ENCODE measurements at places on chromosomes 2 and 18. TPM values are rescaled to one million over a fixed set of nuclear protein-coding genes. Genes with fewer than 3 reads are reported as not detected.

GRCh38 chr18:80120932-80121331 is 11.9 kb downstream of the ADNP2 start:
- no peak overlapping the region for H3K27ac ChIP-seq

FBXO48 gene
- total RNA-seq, result 2.4 TPM

ORMDL1 gene
- total RNA-seq, result 58.4 TPM

GRCh38 chr2:1793868-1794445 is 49.6 kb upstream of the PXDN start:
- H3K4me1 ChIP-seq, result no peaks in the 10 kb centered on the region
- H3K27me3 ChIP-seq, result no peaks in the 10 kb centered on the region
- DNase-seq, result no peak
- H3K27ac ChIP-seq, result no peak overlapping the region
- H3K36me3 ChIP-seq, result no peaks in the 10 kb centered on the region

DNA sequence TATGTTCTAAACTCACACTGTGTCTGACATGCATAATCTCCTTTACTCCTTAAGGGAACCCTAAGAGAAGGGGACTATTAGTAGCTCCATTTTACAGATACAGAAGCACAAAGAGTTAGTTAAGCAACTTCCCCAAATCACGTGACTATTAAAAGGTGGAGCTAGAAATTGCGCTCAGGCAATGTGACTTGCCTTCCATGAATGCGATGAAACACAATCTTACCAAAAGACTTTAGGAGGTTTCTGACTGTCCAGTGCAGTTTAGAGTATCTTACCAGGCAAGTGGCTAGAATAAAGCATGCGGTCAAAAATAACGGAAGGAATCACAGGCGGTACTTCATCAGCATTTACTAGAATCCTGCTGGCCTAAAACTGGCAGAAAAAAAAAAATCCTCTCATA is 70.4 kb downstream of the ZNF521 start:
- no peak overlapping the region for H3K27ac ChIP-seq
- H3K27me3 ChIP-seq, result peaks cover 62% of the 10 kb centered on the region
- H3K4me3 ChIP-seq, result no peak overlapping the region
- H3K4me1 ChIP-seq, result no peaks in the 10 kb centered on the region
- DNase-seq, result no peak
- H3K36me3 ChIP-seq, result no peaks in the 10 kb centered on the region

GRCh38 chr2:236517251-236518031 is 52.2 kb upstream of the ACKR3 start:
- no peaks in the 10 kb centered on the region for H3K4me1 ChIP-seq
- H3K4me3 ChIP-seq, result no peak overlapping the region
- H3K36me3 ChIP-seq, result no peaks in the 10 kb centered on the region
- DNase-seq, result no peak
- no peak overlapping the region for H3K27ac ChIP-seq

SP140 gene
- 10.9 TPM for total RNA-seq

- no peak overlapping the region for H3K27ac ChIP-seq
- peaks cover 15% of the 10 kb centered on the region for H3K4me1 ChIP-seq
- no peaks in the 10 kb centered on the region for H3K36me3 ChIP-seq
- H3K27me3 ChIP-seq, result no peaks in the 10 kb centered on the region
- H3K4me3 ChIP-seq, result no peak overlapping the region
These were observed 69.6 kb downstream of the HPCAL1 start for GRCh38 chr2:10372203-10372861.

DSC1 gene
- total RNA-seq, result not detected

- no peaks in the 10 kb centered on the region for H3K4me1 ChIP-seq
- H3K27ac ChIP-seq, result no peak overlapping the region
These were observed 503.4 kb downstream of the CCDC85A start for GRCh38 chr2:56687169-56687568.

DNA sequence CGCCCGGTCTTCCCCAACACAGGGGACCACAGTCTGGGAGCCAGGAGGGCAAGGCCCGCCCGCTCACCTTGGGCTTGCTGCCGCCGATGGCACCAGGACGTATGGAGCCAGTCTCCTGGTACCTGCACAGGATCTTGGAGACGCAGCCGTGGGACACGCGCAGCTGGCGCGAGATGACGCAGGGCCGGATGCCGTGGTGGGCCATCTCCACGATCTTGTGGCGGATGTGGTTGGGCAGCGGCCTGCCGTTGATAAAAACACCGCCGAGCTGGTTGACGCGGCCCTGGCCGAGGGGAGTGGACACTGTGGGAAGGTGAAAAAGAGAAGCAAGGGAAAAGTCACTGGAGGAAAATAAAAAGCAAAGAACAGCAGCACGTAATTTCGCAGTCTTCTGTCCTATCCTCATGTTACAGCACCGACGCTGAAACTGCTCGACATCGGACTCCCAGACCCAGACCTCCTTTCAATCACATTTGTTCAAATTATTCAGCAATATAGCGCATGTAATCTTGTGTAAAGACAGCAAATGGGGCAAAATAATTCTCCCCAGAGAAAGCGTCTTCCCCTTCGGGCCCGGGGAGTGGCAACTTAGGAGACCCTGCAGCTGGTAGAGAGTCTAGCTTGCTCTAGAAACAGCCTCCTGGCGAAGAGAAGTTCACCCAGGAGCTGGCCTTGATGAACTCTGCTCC is 1.7 kb downstream of the PAX3 start:
- no peak for DNase-seq
- H3K4me1 ChIP-seq, result no peaks in the 10 kb centered on the region
- H3K4me3 ChIP-seq, result no peak overlapping the region
- H3K36me3 ChIP-seq, result no peaks in the 10 kb centered on the region

ELP2 gene
- 75.8 TPM for total RNA-seq

DNA sequence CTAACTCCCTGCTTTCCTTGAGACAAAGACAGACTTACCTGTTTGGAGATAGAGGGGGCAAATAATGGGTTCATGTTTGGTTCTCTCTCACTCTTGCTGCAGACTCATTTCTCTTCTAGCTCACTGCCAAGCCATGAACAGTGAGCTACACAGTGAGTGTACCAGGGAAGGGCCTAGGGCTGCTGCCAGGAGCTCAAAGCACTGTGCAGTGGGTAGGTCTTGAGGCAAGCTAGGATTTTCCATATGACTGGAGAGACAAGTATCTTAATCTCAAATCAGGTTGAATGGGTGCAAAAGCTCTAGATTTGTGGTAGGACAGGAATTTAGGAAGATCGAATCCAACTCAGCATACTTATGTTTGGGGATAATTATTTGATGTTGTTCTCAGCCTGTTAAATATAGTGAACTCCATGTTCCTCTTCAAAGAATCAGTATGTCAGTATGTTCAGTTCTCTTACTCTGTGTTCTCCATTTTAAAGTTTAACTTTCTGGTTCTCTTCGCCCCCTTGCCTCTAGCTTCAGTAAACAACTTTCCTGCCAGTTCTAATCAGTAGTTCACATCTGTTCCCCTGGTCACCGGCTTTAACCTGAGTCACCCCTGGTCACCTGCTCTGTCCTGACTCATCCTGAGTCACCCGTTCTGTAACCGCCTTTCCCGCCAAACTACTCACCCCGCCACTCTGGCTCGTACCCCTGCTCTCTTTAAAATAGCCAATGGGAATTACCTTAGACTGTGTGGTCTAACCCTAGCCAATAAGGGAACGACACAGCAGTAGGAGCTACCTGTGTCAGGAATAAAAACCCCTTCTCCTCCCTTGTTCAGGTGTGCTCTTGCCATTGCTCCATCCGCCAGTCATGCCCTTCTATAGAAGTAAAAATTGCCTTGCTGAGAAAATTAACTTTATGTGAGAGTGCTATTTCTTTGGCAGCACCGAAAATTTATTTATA is 21.9 kb downstream of the SLC25A52 start:
- no peak overlapping the region for H3K27ac ChIP-seq
- H3K36me3 ChIP-seq, result no peaks in the 10 kb centered on the region
- no peak overlapping the region for H3K4me3 ChIP-seq
- no peak for DNase-seq
- H3K27me3 ChIP-seq, result no peaks in the 10 kb centered on the region

CPLX4 gene
- not detected for total RNA-seq

DNA sequence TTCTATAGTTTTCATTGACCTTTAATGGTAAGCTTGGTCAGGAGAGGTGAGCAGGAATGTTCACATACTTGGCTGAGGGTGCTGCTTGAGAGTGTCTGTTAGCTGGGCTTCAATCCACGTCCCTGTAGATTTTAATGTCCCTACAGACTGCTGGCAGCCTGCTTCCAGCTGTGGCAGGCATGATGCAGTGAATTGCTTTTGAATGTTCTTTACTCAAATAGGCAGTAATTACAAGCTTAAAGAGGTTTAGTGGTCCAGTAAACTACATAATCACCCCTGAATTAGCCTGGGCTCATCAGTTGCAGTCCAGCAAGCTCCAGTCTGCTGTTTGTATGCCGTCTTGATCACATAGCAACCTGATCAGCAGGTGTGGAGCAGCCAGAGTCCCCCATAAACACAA is 102.1 kb downstream of the MEIS1 start:
- H3K27ac ChIP-seq, result no peak overlapping the region
- no peak overlapping the region for H3K4me3 ChIP-seq
- DNase-seq, result no peak
- H3K4me1 ChIP-seq, result no peaks in the 10 kb centered on the region
- H3K27me3 ChIP-seq, result no peaks in the 10 kb centered on the region

DNA sequence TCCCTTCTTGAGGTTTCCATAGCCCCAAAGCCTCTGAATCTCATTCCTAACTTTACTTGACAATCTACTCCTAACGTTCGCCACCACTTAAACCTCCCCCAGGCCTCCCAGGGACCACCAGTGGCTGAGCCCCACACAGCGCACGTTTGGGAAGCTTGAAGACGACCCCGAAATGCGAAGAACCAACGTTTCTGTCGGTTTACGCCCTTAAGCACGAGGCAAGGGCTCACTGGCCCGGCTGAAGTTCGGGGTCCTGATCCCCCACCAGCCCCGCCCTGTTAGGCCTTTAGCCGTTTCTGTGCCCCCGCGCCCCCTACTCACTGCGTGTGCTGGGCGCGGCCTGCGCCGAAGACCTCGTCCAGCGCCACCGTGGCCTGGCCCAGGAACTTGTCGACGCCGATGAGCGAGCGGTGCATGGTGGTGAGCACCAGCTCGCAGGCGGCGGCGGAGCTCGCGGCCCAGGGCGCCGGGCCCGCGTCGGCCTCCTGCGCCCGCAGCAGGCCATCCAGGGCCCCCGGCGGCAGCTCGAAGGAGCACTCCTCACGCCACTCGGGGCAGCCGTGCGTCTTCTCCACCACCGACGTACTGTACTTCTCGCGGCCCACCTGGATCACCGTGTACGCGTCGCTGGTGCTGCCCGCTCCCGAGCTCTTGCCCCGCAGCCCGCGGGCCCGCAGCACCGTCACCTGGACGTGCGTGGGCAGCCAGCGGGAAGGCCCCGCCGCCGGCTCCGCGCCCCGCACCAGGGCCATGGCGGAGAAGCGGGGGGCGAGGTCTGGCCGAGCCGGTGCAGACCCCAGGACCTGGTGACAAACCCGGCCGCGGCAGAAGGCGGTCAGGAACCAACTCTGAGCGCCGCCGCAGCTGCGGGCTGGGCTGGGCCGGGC is 479 bp downstream of the RAB11FIP5 start:
- H3K36me3 ChIP-seq, result peaks cover 24% of the 10 kb centered on the region
- DNase-seq, result peak; percentile 43
- no peaks in the 10 kb centered on the region for H3K27me3 ChIP-seq

PROKR1 gene
- total RNA-seq, result not detected

GRCh38 chr2:176830362-176830761 is 382.2 kb upstream of the HNRNPA3 start:
- DNase-seq, result peak; percentile 8
- H3K27me3 ChIP-seq, result peaks cover 68% of the 10 kb centered on the region
- H3K4me1 ChIP-seq, result no peaks in the 10 kb centered on the region
- peaks cover 6% of the 10 kb centered on the region for H3K36me3 ChIP-seq
- no peak overlapping the region for H3K4me3 ChIP-seq

DNA sequence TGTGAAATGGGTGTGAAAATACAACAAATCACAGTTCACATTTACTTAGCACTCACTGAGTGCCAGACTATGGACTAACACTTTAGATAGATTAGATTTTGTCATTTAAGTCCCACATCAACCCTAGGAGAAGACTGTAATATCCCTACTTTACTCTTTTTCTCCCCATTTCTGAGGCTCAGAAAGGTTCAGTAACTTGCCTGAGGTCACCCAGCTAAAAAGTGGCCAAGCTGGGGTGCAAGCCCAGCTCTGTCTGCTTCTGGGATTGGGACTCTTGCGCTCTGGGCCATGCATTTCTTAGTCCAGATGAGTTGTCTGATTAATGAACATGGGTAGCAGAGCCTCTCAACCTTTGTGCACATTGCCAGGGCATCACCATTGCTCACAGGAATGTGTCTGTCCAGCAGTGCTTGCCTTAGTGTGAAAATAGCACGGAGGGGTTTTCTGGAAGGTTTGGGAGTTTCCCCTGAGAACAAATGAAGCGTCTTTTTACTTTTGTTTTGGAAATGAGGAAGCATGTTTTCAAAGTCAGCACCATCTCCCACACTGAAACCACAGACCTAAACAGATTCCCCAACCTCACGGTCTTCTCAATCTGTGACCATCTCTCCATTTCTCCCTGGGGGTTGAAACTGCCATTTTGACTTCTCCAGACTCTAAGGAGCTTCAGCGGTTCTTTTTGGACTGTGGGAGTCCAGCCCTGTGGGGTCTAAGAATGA is 31.9 kb downstream of the NRP2 start:
- H3K4me1 ChIP-seq, result no peaks in the 10 kb centered on the region
- H3K4me3 ChIP-seq, result no peak overlapping the region
- H3K27ac ChIP-seq, result no peak overlapping the region
- no peak for DNase-seq
- H3K27me3 ChIP-seq, result no peaks in the 10 kb centered on the region

DNA sequence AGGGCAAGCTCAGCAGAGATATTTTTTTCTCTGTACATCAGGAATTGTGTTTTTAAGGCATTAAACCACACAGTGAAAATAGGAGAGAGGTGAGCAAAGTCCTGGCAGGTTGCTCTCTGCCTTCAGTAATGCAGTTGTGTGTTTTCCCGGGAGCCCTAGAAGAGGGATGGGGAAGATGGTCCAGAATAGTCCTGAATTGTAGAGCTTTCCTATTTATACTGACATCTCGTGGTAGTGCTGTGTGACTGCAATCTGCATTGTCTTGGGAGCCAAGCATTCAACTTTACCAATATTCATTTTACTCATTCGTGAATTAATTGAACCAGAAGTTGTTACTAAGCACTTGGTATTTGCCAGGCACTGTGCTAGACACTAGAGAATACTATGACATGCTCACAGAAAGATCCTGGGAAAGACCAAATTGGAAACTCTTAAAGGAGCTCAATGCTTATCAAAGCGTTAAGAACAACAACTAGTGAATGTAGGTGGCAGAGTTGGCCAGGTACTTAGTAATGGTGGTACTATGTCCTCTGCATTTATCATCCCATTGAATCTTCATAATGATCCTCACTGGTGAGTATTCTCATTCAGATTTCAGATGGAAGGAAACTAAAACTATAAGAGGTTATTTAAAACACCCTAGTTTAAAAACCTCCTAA is 214.6 kb downstream of the TRIB2 start:
- no peaks in the 10 kb centered on the region for H3K36me3 ChIP-seq
- H3K27me3 ChIP-seq, result no peaks in the 10 kb centered on the region

NXPH2 gene
- 1.3 TPM for total RNA-seq

DNA sequence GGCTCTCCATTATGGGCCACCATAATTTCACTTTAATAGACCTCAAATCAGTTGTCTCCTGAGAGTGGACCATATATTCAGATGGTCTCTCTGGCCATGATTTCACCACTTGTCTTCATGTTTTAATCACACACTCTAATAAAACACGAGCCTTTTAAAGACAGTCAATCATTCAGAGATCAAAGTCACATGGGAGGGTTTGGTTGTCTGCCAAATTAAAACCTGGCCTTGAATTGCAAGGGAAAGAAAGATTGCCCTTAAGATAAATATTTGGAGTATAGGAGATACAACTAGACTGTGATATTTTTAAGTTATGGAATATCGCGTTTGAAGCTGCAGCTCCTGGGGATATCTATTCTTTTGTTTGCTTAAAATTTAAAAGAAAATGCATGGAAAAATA is 377.8 kb upstream of the DDX18 start:
- H3K27me3 ChIP-seq, result no peaks in the 10 kb centered on the region
- H3K36me3 ChIP-seq, result no peaks in the 10 kb centered on the region
- H3K27ac ChIP-seq, result no peak overlapping the region
- no peaks in the 10 kb centered on the region for H3K4me1 ChIP-seq
